ENCODE measurements at places on chromosomes 7 and 10.

GRCh38 chr7:99860281-99861127, 16.3 kb downstream of the OR2AE1 start:
- no peak for DNase-seq

- DNase-seq, result no peak
Measured at GRCh38 chr7:36448781-36449379, 59.2 kb downstream of the ANLN start.

DNA sequence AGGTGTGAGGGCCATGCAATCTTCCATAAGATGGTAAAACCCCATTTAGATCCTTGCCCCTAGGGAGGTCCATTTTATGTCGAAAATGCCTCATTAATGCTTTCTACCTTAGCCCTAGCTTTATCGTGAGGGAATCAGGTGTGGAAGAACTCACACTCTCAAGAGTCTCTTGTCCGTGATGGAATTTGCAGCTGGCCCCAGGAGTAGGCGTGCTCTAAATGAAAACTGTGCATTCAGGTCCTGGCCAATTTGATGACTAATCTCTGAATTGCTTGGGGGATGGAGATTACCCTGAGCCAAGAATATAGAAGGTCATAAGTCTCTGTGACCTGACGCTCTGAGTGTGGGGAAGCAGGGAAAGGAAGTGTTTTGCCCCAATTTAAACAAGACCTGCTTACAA, 6.6 kb downstream of the C10orf90 start:
- DNase-seq, result no peak

GRCh38 chr10:24707445-24707844, 16.2 kb downstream of the ARHGAP21 start:
- no peak for DNase-seq

DNA sequence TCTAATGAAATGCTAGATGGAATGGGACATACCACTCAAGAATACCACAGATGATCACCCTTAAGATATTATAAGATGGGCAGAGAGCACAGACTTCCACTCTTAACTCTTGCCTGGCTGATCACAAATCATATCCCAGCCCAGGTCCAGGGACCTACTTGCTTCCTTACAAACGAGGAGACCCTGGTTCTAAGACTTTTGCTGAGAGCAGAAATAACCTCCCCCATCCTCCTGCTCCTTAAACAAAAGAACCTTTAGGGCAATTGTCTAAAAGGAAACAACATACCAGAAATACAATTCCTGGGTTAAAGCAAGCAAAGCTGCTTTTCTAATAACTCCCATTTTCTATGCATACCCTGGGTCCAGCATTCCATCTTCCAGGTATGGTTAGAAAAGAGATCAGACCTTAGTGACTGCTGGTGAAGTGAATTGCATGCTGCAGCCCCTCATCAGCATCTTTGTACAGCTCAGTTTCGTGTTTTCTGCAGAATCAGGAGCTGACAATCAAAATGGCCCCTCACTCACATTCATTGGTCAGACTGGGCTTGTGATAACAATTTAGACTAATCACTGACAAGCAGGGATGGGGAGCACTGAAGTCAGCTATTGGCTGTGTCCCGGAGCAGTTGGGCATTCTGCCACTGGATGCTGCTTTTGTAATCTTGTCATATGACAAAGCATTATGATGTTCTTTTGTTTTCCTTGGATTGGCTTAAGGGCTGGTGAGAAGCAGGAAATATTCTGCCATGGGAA, 14.6 kb downstream of the IFIT3 start:
- no peak for DNase-seq

GRCh38 chr7:116918704-116919103, 34.6 kb upstream of the ST7 start:
- no peak for DNase-seq

GRCh38 chr10:11057994-11058393, 40.3 kb downstream of the CELF2 start:
- no peak for DNase-seq

DNA sequence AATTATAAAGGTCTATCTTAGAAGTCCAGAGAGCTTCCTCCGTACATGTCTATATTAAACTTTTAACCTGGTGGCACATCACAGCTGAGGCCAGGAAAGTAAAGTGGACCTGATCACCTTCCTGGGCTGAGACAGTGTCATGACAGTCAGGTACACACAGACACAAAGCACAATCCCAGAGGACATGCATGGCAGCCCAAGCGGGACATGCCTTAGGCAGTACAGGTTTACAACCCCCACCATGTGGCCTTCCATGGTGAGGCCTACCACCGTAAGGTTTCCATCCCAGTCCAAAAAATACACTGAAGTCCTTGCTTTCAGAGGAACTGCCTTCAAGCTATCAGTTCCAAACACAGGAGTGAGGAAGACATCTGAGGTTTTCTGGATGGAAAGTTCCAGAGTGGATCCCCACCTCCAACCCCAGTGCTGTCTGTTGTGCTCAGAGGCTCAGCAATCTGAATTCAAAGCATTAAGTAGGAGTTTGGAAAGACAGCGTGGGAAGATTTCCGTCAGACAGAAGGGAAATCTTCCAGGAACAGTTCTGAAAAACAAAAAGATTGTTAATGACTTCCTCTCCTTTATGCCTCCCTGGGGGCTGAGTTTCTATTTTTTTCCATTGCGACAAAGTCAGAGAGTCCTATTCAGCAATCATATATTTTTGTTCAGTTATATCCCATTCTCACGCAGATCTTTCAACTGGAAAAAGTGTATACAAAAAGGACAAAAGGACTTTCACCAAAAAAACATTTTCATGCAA, 20.1 kb downstream of the IFIT3 start:
- DNase-seq, result no peak

GRCh38 chr7:100866729-100867039, 503 bp upstream of the TRIP6 start:
- DNase-seq, result no peak

GRCh38 chr10:64430690-64431323, 909.6 kb downstream of the REEP3 start:
- peak; percentile 0 for DNase-seq

DNA sequence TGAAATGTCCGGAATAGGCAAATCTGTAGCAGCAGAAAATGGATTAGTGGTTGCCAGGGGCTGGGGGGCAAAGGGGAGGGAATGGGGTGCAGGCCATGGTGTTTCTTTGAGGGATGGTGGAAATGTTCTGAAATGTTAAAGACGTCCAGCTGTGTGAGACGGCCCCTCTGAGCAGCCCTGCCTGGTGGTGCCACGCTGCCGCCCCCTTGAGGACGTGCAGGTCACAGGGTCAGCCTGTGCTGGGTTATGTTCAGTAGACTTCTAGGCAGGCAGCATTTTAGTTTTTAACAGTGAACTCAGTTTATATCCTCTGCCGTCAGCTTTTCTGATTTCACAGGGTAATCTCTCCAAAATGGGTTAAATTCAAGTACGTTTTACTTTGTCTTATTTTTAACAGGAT, 9.4 kb downstream of the NUB1 start:
- DNase-seq, result peak; percentile 23

DNA sequence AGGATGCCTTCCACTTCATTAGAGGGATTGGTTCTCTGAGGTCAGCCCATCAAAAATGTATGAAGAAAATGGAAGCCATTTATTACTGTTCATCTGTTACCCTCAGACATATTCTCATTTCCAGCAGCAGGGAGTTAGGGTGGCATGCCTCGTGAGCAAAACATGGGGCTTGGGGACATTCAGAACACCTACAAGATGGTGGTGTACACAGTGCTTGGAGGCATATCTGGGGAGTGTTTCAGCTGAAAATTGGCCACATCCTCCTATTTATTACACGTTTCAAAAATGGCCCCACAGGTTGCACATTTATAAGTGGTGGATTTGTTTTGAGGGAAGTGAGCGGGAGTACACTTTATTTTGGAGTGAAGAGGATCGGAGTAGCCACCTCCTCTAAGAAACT, 93.4 kb downstream of the SPAG6 start:
- no peak for DNase-seq

GRCh38 chr10:35644050-35644950, 2.2 kb upstream of the FZD8 start:
- DNase-seq, result no peak

DNA sequence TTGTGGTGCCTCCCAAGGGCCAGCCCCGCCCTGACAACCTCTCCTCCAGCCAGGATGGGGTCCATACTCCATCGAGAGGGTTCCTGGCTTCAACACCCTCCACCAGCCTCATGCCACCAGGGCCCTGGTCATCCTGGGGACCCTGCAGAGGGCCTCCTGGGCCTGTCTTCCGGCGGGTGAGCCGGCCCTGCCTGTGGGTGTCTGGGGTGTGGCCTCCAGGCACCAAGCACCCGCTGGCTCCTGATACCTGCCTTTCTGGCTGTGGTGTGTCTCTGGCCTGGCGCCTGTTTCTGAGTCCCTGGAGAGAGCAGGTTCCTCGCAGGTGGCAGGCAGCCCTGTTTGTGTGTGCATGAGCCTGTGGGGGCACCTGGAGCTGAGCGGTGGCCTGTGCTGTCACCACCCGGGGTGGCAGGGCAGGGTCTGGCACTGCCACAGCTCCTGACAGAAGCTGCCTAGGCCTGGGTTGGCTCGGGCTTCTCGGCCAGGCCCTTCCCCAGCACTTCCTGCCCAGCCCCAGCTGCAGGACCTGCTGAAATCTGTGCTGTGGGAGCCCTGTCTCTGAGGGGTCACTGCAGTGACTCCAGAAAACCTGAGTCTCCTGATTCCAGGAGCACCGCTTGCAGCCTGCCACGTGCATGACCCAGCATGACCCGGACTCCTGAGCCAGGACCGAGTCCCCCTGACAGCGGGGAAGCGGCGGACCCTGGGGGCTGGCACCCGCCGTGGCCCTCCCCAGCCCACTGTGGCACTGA, 18.4 kb downstream of the ADAM8 start:
- DNase-seq, result peak; percentile 72

- no peak for DNase-seq
Measured at GRCh38 chr7:130945411-130945811, 211.4 kb upstream of the KLF14 start.

DNA sequence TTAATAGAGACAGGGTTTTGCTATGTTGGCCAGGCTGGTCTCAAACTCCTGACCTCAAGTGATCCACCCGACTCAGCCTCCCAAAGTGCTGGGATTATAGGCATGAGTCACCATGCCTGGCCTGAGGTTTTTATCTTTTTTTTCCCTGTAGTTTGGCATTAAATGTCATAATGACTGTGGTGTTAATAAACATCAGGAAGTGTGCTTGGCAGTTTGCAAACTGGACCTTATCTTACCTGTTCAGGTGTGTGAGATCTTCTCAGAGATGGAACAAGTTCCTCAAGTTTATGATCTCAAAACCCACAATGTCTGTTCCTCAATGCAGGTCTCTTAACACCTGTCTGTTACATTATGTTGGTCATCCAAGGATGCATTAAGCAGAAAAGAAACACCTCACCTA, 80.0 kb downstream of the ARID5B start:
- DNase-seq, result no peak

DNA sequence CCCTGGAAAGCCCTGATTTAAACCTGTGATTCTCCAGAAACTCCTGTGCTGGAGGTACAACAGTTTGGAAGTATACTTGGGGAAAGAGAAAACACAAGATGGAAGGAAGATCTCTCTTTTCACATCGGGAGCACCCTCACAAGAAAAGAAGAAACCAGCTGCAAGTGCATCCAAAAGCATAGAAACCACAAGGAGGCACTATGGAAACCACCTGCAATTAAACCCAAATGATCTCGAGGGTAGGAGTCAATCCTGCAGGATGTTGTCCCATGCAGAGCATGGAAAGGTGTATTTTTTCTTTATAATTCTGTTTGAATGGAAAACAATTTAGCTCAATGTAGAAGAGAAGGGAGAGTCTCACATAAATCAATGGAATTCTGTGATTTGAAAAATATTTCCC, 210.5 kb downstream of the TWIST1 start:
- no peak for DNase-seq

DNA sequence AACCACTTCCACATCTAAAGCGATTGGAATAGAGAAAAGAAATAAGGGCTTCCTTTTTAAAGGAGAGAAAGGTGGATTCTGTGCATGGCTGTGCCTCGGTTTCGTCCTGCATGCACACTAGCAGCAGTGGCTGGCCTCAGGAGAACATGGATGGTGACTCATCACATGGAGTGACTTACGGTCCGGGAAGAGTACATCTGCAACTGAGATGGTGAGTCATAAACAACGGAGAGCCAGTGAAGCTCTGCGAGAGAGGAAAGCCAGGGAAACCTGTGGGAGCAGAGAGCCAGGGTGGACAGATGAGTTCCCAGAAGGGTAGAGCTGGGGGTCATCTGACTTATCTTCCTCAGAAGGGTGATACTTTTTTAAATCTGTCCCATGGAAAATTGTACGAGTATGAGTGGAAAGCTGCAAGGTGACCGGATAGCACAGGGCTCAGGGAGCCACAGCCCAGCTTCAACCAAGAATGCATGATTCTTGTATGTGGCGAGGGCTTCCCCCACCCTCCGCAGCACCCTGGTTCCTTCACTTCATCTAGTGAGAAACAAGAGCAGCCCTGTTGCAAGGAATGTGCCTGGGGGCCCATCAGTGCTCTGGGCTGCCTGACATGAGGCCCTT, 259.1 kb downstream of the KLF6 start:
- no peak for DNase-seq

- DNase-seq, result no peak
Measured at GRCh38 chr7:29435902-29436301, 127.7 kb upstream of the PRR15 start.

DNA sequence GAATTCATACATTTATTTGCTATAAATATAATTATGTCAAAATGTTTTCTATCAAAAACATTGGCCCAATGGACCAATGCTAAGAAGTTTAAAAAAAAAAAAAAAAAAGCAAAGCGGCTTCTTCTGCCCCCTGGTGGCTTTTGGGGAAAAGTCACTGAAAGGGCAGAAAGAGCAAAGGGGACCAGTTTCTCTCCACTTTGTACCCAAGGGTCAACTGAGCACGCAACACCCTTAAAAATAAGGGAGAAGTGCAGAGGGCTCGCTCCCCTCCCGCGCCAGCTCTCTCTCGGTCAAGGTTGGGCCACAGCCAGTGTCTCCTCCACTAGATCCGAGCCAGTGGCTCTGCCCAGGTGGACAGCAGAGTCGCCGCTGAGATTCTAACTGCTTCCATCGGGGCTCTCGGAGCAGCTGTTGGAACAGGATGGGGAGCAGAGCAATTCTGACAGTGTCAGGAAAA, 136.4 kb upstream of the FGFR2 start:
- peak; percentile 5 for DNase-seq

DNA sequence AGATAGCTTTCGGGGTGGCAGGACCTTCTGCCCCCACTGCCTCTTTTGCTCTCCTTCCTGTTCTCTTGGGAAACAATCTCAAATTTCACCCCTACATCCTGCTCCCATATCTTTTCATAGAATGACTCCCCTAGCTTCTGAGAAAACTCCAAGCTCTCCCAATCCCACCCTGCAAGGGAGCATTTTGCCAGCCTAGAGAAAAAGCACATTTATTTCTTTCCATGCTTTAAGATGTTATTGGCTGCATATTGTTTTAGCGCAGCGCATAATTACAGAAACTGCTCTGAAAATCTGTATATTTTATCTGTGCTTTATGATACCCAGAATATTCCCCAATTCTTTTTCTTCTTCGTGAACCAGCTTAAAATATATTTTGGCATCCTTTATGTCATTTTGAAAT, 601.3 kb downstream of the KCNMA1 start:
- no peak for DNase-seq

- no peak for DNase-seq
Measured at GRCh38 chr7:136293841-136294391, 316.8 kb upstream of the MTPN start.
